ENCODE measurements at places on chromosomes 12 and 14.

DNA sequence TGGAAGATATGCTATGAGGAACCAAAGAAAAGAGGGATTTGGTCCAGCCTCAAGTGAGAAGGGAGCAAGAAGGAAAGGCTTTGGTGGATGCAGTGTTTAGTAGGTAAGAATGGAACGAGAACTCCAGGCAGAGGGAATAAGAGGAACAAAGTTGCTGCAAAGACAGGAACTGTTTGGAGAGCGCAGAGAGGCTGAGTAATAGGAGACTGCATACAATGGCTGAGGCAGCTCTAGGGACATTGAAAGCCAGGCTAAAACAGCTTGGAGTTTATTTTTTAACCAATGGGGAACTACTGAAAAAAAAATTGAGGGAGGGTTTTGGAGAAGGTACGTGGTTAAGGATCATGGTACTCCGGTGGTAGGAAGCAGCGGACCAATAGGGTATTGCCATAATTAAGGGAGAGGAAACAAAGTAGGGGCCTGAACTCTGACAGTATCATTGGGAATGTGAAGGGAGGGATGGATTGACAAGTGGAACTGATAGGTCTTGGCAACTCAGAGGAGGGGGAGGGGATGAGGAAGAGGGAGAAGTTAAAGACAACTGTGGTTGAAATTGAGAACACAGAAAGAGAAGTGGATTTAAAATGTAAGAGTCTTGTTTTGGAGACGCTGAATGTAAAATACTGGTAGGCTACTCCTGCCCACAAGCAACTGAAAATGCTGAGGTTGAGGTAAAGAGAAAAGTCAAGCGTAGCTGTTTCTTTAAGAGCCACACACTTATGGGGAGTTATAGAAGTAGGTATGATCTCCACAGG lies 4.8 kb downstream of the ASCL4 start:
- H3K27me3 ChIP-seq: peaks cover 60% of the 10 kb centered on the region
- H3K4me1 ChIP-seq: peaks cover 11% of the 10 kb centered on the region
- H3K27ac ChIP-seq: no peak overlapping the region
- no peak for DNase-seq

DNA sequence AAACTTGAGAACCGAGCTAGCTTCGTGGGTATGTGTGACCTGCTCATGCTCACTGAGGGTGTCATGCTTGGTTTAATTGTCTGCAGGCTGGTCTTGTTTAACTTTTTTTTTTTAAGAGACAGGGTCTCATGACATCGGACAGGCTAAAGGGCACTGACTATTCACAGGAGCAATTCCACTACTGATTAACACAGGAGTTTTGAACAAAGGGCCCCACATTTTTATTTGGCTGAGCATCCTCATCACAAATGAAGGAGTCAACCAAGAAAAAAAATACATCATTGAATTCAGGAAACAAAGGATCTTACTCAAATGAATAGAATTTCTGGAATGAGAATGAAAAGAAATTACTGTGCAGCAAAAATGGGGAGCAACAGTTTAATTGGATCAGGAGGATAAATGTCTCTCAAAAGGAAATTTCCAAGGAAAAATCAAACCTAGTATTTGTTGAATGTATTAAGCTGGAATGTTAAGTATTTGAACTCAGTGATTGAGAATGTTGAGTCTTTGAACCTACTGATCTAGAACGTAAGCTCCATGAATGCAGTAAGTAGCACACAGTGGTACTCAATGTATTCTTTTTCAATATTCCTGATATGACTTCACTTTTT lies 20.8 kb upstream of the PYROXD1 start:
- H3K36me3 ChIP-seq: 0 out of 2 replicates have a peak, but pooled peaks cover 3% of the 10 kb centered on the region
- peaks cover 21% of the 10 kb centered on the region for H3K4me1 ChIP-seq
- DNase-seq: no peak
- no peak overlapping the region for H3K27ac ChIP-seq
- no peaks in the 10 kb centered on the region for H3K27me3 ChIP-seq

DNA sequence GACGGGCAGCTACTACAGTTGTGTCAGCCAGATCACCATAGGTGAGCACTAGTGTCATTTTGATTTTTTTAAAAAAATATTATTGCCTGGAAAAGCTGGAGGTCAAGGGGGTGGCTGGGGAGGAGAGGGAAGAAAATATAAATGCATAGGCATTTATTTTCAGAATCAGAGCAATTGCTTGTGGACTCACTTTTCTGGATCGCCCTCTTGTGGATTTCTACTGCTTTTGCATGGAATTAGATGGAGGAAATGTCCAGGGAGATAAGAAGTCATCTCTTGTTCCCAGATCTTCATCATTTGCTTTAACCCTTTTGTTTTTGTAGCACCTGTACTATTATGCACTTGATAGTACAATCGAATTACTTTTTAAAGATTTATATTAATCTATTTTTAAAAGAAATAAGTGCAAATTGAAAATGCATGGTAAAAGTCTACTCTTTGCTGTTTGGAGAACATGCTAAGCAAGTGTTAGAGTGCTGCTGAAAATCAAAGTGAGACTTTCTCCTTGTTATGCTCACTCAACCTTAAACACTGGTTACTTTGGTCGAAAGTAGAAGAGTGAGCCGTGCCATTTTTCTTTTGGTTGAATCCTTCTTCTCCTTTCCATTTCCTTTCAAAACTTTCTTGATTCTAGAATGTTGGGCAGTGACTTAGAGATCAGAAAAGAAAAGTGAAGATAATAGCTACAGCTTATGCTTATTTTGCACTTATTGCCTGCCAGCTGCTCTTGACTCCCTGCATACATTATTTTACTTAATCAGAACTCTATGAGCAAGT lies 60.6 kb upstream of the ANO4 start:
- H3K27me3 ChIP-seq: no peaks in the 10 kb centered on the region
- H3K4me1 ChIP-seq: no peaks in the 10 kb centered on the region
- no peak overlapping the region for H3K4me3 ChIP-seq
- H3K27ac ChIP-seq: no peak overlapping the region
- DNase-seq: no peak
- H3K36me3 ChIP-seq: no peaks in the 10 kb centered on the region

DNA sequence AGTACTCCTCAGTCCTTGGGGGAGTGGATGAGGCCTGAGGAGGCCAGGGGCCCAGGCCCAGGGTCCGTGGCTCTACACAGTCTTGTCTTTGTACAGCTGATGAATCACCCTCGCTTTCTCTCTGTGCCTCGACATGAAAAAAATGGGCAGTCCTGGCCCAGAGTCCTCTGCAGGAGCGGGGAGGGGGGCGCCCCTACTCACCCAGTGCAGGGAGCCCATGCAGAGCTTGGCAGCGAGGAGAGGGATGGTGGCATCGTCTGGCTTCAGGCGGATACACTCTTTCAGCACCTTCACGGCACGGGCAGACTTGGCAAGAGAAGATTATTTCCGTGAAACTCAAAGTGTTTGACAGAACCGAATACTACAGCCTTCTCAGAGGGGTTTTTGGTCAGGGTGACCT lies 159.3 kb downstream of the TTC7B start:
- no peaks in the 10 kb centered on the region for H3K27me3 ChIP-seq
- H3K4me1 ChIP-seq: peaks cover 38% of the 10 kb centered on the region
- H3K4me3 ChIP-seq: no peak overlapping the region
- no peak overlapping the region for H3K27ac ChIP-seq
